ENCODE measurements at places on chromosomes 3 and 15.

- no peak for DNase-seq
Measured at GRCh38 chr3:8713901-8714759, 19.5 kb upstream of the CAV3 start.

GRCh38 chr15:90456236-90456635 is 68.2 kb downstream of the IQGAP1 start:
- DNase-seq: no peak

DNA sequence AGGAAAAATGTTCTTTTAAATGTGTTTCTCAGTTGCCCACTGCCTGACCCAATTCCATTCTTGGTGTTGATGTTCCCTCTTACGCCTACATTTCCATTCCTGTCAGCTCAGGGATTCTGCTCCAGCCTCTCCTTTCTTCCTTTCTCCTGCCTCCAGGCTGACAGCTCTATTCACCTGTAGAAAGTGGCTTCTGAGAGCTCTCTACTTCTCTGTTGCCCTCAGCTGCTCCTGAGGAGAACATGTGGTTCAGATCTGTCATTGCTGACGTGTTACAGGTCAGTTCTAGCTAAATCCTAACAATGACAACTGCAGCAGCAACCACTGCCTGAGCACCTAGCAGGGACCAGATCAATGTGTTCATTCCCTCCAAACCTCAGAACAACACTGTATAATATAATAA is 144.9 kb upstream of the PLAAT1 start:
- DNase-seq: no peak

DNA sequence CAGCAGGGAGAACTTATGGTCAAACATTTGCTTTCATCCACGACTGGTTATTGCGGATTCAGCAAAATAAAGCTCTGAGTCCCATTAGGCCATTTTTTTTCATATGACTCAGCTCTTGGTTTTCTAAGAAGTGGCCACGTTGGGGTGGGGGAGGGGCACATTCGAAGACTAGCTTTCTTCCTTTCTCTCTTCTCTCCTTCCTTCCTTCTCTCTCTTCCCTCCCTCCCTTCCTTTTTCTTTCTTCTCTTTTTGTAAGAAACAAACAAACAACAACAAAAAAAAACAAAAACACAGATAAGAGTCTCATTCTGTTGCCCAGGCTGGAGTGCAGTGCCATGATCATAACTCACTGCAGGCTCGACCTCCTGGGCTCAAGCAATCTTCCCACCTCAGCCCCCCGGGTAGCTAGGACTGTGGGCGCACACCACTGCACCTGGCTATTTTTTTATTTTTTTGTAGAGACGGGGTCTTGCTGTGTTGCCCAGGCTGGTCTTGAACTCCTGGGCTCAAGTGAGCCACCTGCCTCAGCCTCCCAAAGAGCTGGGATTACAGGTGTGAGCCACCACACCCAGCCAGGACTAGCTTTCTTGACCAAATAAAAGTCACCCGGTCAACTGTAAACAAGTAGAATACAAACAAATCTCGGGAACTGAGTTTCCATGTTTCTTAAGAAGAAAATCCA is 41.6 kb downstream of the ABCC5 start:
- no peak for DNase-seq

DNA sequence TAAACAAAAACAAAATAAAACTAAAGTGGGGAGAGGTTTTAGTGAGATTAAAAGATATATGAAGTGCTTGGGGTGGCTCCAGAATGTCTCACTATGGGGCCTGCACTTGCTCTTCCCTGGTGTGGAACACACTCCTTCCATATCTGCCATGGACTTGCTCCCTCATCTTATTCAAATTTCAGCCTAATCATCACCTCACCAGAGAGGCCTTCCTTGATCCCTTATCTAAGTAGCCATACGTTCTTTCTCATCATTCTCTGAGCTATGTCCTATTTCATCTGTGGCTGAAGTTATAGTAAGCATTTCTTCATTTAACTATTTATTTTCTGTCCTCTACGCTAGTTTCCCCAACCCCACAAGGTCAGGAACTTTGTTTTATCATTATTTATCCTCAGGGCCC is 511.7 kb downstream of the NTRK3 start:
- DNase-seq: no peak

DNA sequence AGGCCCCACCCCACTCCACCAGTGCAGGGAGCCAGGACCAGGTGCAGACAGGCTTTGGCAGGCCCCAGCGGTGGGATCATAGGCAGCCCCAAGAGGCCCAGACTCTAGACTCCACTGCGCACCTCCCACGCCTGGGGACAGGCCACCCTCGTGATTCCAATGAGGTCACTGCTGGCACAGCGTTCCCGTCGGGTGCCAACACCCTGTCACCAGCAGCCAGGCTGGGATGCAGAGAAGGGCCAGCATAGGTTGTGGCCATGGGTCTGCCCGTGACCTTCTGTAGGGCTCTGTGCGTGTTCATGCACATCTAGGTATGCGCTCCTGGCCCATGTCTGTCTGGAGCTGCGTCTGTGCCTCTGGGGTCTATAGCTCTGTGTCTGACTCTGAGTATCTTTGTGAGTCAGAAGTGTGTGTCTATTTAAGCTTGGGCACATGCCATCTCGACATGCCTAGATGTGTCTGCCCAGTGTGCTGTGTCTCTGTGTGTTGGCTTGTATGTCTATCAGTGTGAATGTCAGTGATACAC is 13.0 kb downstream of the VIPR1 start:
- DNase-seq: no peak

DNA sequence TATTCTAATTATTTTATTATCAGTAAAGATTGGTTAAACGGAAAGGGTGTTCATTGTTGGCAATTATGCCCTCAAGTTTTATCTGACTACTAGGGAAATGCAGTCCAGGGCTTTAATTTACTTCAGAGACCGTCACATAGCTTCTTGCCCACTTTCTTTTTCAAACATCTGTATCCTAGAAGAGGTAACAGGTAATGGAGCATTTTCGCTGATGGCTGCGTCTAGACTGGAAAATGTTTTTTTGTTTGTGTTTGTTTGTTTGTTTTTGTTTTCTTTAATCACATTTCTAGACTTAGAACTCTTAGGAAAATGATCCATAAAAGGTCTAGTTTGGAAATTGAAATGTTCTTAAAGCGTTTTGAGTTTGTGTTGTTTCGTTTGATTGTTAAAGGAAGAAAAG is 71.4 kb downstream of the ANXA2 start:
- no peak for DNase-seq

GRCh38 chr3:124663690-124664089 is 66.6 kb upstream of the UMPS start:
- no peak for DNase-seq

GRCh38 chr15:99445272-99445850 is 120.4 kb upstream of the MEF2A start:
- DNase-seq: no peak

DNA sequence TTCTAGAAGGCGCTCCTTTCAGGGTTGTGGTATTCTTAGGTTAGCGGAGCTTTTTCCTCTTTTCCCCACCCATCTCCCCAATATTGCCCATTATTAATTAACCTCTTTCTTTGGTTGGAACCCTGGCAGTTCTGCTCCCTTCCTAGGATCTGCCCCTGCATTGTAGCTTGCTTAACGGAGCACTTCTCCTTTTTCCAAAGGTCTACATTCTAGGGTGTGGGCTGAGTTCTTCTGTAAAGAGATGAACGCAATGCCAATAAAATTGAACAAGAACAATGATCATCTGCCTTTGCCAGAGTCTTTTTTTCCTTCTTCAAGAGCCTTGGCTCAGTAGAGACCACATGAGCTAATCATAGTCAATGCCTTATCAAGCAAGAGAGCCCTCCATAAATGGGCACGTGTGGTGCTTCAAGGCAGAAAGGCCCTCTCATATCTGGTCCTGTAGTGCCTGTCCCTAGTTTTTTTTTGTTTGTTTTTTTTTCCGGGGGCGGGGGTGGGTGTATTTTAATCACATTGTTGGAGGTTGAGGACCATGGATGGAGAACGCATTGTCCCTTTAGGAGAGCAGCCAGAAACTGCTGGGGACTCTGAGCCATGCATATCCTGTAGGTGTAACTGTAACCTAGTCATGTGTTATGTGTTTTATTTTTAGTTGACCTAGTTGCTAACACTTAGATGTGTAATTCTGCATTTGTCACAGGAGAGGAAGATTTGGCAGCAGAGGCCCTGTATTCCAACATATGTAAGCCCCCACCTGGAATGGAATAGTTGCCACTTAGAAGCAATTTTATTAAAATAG is 64.7 kb upstream of the ACAD9 start:
- no peak for DNase-seq

DNA sequence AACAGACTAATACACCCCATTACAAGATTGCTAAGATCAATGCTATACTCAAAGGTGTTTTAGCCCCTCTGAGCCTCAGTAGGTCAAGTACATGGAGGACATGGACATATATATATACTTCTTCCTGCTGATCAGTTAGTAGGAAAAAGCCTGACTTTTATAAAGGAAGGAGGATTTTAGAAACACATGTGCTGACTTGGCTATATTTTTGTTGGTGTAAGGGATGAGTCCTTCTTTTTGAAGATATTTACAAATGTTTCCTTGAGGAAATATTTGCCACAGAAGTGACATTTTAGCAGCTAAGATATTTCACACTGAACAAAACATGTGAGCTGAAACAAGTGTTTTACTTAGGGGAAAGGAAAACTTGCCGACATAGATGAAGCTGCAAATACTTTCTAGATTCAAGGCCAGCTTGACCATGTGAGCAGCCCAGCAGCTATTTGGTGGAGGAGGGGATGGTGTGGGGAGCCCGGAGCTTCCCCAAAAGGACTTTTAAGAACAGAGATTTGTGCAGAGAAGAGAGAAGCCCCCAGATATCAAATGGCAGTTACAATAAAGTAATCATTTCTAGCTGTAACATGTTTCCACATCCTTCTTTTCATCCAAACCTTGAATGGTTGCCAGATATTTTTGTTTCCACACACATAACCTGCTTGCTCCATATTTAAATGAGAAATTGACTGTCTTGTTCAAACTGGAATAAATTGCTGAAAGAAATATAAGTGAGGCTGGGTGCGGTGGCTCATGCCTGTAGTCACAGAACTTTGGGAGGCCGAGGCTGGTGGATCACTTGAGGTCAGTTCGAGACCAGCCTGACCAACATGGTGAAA is 111.7 kb upstream of the NR2F2 start:
- no peak for DNase-seq

- no peak for DNase-seq
Measured at GRCh38 chr15:47682661-47683060, 34.6 kb upstream of the SEMA6D start.

DNA sequence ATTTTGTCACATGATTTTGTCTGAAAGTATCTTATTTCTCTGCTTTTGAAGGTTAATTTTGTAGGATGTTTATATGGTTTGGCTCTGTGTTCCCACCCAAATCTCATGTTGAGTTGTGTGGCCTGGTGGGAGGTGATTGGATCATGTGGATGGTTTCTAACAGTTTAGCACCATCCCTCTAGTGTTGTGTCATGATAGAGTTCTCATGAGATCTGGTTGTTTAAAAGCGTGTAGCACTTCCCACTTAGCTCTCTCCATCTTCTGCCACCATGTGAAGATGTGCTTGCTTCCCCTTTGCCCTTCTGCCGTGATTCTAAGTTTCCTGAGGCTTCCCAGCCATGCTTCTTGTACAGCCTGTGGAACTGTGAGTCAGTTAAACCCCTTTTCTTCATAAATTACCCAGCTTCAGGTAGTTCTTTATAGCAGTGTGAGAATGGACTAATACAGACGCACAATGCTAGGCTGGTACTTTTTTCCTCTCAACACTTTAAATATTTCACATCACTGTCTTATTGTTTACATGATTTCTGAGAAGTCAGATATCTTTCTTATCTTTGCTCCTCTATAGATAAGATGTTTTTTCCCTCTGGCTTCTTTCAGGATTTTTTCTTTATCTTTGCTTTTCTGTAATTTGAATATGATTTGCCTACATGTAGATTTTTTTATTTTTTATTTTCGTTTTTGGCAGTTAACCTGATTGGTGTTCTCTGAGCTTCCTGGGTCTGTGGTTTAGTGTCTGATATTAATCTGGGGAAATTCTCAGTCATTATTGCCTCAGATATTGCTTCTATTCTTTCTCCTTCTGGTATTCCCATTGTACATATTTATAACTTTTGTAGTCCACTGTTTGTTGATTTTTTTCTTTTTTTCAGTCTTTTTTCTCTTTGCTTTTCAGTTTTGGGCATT is 22.2 kb downstream of the BTD start:
- DNase-seq: no peak

GRCh38 chr3:183244219-183244618 is 8.8 kb upstream of the B3GNT5 start:
- no peak for DNase-seq

Data from stimulated activated CD4-positive, alpha-beta T cell treated with anti-CD3 and anti-CD28 coated beads, Interleukin-2, amount 100 ng/mL, for 24 hours (primary cell).